ENCODE measurements at places on chromosomes 12 and 14.

GRCh38 chr12:8692573-8692972 is 5.2 kb upstream of the RIMKLB start:
- DNase-seq: peak; percentile 72

- no peak for DNase-seq
Observed at GRCh38 chr14:89476354-89476896, 59.4 kb upstream of the FOXN3 start.

DNA sequence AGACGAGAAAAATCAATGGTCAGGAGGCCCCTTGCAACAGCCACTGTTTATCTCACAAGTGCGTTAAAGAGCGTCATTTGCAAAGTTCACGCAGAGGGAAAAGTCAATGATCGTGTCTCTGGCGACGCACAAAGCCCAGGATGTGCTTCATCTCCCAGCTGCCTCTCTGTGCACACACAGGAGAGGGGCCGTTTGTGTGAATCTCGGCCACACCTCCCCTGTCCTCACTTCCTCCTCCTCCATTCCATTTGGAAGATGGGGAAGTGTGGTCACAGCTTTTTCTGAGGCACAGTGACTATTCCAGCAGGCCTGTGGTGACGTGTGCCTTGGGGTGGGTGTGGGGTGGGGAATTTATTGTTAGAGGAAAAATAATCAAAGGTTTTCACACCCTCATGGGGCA is 90.4 kb downstream of the RBM19 start:
- no peak for DNase-seq

- no peak for DNase-seq
Observed at GRCh38 chr14:40336846-40337245, 904.6 kb upstream of the FBXO33 start.

DNA sequence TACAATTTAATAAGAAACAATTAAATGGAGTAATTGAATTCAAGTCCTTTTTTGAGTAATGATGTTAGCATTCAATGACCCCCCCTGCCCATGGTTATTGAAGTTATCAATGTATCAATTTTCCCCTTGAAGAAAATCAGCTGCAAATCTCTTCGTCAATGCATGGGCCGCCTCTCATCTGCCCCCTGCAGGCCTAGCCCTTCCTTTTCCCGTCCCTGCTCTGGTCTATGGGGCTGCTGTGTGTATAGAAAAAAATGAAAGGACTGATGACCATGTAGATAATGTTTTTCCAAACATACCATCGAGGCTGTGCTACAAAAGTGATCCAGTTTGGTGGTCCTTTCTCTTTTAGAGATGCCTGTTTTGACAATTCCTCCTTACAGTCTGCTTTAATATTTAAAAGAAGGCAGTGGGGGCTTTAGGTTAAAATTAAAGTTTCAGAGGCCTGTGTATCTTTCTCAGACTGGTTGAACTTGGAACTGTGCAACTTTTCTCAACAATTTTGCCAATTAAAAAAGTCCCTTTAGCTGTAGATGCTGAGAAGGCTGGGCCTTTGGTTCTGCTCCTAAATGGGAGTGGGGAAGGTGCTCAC is 98.4 kb downstream of the APAF1 start:
- DNase-seq: no peak

DNA sequence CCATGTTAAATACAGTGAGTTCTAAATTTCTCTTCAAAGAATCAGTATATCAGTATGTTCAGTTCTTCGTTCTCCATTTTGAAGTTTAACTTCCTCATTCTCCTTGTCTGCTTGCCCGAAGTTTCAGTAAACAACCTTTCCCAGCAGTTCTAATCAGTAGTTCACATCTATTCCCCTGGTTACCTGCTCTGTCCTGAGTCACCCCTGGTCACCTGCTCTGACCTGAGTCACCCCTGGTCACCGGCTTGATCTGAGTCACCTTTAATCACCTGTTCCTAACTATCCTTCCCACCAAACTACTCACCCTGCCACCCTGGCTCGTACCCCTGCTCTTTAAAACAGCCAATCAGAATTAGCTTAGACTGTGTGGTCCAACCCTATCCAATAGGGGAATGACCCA is 9.4 kb upstream of the OR10G3 start:
- no peak for DNase-seq
